ENCODE measurements at places on chromosomes 2 and 18.

- no peak for DNase-seq
Observed at GRCh38 chr2:140027320-140027719, 1247.1 kb upstream of the NXPH2 start.

DNA sequence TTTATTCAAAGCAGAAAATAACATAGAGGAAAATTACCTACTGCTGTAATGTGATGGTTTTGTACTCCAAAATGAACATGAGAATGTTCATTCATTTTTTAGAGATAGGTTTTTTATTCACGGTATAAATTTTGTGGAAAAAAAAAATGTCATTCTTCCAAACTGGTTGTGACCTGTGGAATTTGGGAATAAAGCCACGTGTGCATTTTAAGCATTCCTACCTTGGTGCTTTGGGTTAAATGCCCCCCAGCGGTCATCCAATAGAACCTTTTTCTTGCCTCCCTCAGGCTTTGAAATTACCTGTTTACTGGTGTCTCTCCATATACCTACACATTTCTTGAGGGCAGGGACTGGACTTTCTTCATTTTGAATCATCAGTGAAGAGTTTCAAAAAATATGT lies 740.7 kb downstream of the DPP10 start:
- DNase-seq: no peak

DNA sequence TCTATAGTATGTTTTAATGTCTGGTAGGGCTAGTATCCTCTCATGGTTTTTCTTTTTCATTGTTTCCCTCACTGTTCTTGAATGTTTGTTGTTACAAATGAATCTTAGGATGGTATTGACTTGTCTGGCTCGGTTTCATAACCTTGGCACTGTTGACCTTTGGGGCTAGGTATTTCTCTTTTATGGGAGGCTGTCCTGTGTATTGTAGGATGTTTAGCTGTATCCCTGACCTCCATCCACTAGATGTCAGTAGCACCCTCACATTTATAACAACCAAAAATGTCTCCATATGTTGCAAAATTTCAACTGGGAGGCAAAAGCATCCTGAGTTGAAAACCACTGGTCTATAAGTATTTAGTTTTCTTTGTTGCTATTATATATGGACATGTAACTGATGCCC lies 7.0 kb upstream of the AOX1 start:
- DNase-seq: peak; percentile 19

DNA sequence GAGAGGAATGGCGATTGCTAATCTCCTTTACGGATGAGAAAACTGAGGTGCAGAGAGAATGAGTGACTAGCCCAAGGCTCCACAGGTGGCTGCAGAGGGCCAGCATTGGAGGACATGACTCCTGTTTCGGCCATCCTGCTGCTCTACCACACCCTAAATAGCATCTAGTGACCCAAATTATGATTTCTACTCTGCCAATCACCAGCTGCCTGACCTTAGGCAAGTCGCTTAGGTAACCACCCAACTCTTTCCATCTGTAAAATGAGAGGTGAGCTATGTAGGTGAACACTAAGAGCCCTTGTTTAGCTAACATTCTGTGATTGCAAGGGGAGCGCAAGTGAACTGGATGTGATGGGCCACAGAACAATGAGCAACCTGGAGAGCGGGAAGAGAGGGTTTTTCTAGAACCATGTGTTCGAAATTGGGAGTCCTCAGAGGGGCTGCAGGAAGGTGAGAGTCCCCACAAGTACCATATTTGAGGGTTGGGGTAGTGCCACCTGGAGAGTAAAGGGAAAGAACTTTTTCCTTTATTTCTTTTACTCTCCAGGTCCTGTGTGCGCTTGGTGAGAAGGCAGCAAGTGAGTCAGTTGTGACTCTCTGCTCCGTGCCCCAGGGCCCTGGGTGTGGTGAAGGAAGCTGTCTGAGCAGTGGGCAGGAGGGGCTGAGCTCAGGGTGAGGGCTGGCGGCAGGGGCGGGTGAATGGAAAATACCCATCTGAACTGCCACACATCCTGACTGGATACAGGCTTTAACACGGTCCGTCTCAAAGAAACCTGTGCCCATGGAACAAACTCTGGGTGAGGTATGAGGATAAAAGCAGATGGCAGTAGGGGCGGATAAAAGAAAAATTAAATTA lies 2.4 kb downstream of the CYP27C1 start:
- DNase-seq: no peak

GRCh38 chr18:26008096-26008495 lies 82.3 kb downstream of the SS18 start:
- DNase-seq: no peak

DNA sequence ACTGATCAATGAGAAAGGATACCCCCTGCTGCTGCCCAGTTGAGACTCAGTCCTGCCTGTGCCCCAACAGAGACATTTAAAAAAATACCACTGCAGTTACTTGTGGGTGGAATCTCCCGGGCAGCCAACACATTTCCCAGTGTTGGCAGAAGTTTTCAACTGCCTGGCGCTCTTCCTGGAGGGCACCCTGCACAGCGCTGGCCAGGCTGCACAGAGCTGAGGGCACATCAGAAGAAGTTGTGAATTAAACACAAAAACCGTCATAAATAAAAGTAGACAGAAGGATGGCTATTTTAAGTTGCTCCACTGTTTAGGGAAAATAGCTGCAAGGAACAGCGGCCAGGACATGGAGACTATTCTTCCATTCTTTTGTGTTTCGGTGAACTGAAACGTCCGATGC lies 110.2 kb upstream of the THOC1 start:
- no peak for DNase-seq

GRCh38 chr2:211898702-211899101 lies 639.9 kb downstream of the ERBB4 start:
- no peak for DNase-seq

GRCh38 chr2:236177967-236178889 lies 10.0 kb upstream of the GBX2 start:
- DNase-seq: peak; percentile 52

DNA sequence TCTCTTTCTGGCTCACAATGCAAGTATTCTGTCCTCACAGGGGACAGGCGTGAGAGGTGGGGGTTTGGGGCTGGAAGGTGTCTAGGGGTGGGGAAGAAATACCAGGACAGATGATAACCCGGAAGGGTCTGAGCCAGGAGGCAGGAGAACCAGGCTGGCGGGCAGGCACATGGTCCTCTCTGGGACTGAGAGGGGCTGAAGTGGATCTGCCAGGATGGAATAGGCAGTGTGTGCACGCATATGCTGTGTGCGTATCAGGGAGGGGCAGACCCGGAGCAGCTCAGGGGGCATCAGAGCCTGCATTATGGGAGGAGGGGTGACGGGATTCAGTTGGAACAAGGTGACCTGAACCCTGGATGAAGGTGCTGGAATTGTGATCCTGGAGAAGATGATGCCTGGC lies 157.3 kb downstream of the DYSF start:
- no peak for DNase-seq

GRCh38 chr2:25685741-25686140 lies 12.4 kb upstream of the DTNB start:
- DNase-seq: no peak

DNA sequence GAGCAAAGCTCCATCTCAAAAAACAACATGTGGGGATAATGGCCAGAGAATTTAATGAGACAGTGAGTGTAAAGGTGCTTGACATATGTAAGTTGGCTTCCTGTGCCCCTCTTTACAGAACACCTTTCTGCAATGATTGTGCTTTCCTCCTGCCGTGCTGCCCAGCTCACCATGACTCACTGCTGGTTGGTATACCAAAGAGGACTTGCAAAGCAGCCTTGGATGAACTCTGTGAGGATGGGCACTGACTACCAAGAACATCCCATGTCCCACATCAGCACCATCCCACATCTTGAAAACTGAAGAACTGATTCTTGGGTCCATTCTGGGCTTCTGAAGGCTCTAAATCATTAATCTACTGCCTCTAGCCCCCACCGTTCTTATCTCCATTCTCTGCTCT lies 52.2 kb downstream of the NGEF start:
- no peak for DNase-seq

DNA sequence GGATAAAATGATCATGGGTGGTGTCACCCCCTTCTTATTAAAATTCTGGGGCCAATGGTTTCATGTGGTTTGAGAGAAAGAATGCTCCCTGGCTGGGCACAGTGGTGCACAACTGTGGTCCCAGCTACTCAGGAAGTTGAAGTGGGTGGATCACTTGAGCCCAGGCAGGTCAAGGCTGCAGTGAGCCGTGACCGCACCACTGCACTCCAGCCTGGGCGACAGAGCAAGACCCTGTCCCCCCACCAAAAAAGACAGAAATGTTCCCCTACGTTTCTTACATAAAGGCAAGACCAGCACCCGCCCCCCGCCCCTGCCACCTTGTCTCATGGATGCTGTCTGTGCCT lies 53.0 kb upstream of the ID2 start:
- no peak for DNase-seq

- peak; percentile 4 for DNase-seq
Observed at GRCh38 chr18:42196651-42197050, 241.6 kb downstream of the PIK3C3 start.

DNA sequence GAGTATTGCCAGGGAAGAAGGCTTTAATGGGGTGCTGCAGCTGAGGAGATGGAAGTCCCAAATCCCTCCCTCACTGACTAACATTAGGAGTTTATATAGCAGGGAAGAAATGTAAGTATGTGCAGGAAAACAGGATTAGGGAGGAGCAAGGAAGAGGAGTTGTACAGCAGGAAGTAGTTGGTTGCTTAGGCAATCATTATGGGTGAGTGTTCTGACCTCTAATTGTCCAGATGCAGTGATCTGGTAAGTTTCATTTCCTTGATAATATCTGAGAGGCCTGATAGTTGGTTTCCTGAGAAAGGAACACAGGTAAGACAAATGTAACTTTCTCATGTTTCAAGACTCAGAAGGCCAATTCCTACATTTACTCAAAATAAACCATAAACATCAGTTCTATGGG lies 331.9 kb upstream of the GULP1 start:
- DNase-seq: no peak

DNA sequence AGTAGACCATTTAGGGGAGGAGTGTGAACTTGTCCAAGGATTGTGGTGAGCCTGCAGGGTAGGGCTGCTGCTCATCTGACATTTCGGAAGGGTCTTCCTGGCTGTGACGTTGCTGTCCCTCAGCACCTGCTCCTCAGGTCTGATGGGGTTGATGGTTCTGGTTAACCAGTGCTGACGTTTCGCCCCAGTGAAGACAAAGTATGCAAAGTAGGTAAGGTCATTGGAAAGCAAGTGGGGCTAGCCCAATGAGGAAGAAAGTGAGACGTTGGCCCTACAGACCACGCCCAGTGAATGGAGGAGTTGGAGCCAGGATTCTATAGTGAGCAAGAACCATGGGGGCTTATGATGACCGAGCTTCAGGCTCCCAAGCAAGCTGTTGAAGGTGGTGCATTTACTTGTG lies 33.4 kb upstream of the ZNF396 start:
- no peak for DNase-seq

DNA sequence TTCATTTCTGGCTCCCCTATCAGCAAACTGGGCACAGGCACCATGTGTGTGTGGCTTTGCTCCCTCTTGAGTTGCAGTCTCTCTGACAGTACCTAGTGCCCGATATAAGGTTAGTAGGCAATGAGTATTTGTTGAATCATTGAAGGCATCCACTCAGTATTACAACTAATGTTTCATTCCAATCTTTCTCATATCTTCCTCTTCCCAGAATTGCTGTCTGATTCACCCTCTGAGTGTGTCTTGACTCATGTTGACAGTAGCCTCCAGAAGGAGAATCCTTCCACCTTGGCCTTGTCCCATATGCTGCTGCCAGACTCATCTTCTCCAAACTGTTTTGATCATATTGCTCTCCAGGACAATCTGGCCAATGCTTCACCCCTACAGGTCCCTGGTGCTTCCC lies 202.5 kb downstream of the LRRTM1 start:
- peak; percentile 93 for DNase-seq

- DNase-seq: no peak
Observed at GRCh38 chr2:80078290-80079036, 226.1 kb downstream of the LRRTM1 start.

GRCh38 chr2:240559286-240559685 lies 871 bp upstream of the DUSP28 start:
- no peak for DNase-seq

GRCh38 chr2:2524348-2524941 lies 193.4 kb upstream of the MYT1L start:
- DNase-seq: no peak

DNA sequence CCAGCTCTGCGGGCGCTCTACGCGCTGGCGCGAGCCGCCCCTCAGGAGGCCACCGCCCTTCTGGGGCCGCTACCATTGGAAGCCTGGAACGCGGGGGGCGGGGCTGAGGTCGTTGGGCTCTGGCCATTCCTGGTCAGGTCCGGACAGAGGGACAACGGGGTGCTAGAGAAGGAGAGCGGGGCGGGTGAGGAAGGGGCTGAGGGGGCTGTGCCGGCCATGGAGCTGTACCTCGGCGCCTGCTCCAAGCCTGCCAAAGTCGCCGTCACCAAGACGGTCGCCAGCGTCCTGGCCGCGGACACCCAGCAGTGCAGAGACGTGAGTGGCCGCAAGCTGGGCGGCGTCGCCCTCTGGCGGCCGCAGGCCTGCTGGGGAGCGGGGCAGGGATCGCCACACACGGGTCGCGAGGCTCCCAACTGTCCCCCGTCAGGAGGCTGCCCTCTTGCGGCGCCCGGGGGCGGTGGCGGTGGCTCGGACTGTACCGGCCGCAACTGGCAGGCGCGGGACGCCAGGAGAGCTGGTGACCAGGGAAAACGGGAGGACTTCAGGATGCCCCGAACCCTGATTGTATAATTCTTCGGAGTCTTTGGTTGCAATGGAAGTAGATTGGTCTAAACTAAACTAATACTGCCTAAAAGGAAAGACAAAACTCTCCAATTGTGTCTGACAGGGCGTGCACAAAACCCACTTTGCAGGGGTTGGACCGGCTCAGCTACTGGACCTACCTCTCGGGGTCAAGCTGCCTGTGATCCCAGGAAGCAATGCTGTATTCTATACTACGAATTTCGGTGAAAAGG lies at the start of gene FSIP2:
Gene FSIP2 (plus strand): TSS at position 126 of the 794 bp plus-strand sequence. CDS start 91 bp downstream, at position 217.
- DNase-seq: peak; percentile 64

- peak; percentile 93 for DNase-seq
Observed at GRCh38 chr2:150526827-150527226, 39.4 kb upstream of the RND3 start.

GRCh38 chr2:225400060-225400511 lies 576 bp downstream of the NYAP2 start:
- DNase-seq: peak; percentile 53

GRCh38 chr18:26791676-26792075 lies 73.8 kb downstream of the AQP4 start:
- DNase-seq: no peak

GRCh38 chr2:227205701-227206100 lies 41.3 kb downstream of the COL4A3 start:
- no peak for DNase-seq

GRCh38 chr2:239391286-239392071 lies 9.3 kb downstream of the HDAC4 start:
- no peak for DNase-seq

- DNase-seq: no peak
Observed at GRCh38 chr2:212242724-212243123, 295.9 kb downstream of the ERBB4 start.

DNA sequence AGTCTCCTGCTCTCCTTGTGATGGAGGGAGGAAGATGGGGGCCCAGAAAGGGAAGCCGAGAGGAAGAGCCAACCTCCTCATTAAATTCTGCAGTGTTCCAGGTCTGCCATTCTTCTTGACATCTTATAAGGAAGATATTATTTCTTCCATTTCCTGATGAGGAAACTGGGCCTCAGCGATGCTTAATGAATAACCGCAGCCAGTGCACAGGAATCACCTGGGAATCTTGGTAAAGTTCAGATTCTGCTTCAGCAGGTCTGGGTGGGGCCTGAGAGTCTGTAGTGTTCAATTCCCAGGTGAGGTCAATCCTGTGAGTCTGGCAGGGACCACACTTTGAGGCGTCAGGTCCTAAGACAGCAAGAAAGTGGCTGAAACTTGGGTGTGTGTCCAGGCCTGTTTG lies 17.3 kb downstream of the PCARE start:
- no peak for DNase-seq
